Mesothelial cell of epicardium (in vitro differentiated cells): ENCODE measurements at places on chromosomes 1 and 21.

DNA sequence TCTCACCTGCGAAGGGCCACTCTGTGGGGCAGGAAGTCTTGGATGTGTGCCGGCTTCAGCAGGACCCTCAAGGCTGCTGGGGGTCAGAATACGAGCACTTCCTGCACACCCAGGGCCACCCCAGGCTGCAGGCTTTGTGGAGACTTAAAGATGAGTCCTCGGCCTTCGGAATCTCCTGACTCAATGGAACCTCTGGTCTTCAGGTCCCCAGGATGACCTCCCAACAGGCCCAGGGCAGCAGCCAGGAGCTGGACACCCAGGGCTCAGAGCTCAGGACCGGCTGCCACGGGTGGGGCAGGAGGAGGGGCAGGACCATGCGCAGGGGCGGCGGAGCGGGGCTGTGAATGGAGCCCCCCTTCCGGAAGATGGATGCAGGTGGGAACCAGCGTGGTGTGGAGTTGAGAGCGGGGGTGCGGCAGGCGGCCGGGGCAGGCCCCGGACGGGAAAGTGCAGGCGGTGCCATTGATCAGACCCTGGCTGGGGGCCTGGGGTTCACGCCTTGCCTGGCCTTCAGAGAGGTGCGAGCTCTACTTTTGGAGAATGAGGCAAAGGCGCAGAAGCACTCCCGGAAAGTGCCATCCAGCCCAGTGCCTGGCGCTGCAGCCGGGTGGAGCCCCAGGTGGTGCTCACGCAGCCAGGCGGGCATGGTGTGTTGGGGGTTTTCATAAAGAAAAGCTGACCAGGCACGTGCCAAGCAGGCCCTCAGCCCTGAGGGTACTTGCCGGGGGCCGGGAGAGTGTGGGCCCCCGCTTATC is 10.4 kb downstream of the COL18A1 start:
- DNase-seq = no peak

- no peak for DNase-seq
Observed at GRCh38 chr1:93829061-93829460, 49.9 kb downstream of the DNTTIP2 start.

GRCh38 chr1:172754609-172755008 is 95.7 kb downstream of the FASLG start:
- DNase-seq = no peak

DNA sequence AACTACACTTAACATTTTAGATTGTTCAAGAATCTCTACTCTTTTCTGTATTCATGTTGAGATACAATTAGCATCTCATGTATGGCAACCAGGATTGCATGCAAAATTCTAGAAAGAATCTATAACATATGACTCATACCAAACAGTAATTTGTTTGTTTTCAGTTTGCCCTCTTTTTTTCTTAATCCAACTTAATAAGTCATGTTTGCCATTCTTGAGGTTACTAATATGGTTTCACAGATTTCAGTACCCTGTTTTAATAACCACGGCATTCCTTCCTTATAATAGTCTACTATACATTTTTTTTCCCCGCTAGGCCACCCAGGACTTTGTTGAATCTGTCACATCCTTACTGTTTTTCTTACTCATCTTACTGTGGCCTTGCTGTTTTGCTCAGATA is 140.8 kb downstream of the FMN2 start:
- no peak for DNase-seq

DNA sequence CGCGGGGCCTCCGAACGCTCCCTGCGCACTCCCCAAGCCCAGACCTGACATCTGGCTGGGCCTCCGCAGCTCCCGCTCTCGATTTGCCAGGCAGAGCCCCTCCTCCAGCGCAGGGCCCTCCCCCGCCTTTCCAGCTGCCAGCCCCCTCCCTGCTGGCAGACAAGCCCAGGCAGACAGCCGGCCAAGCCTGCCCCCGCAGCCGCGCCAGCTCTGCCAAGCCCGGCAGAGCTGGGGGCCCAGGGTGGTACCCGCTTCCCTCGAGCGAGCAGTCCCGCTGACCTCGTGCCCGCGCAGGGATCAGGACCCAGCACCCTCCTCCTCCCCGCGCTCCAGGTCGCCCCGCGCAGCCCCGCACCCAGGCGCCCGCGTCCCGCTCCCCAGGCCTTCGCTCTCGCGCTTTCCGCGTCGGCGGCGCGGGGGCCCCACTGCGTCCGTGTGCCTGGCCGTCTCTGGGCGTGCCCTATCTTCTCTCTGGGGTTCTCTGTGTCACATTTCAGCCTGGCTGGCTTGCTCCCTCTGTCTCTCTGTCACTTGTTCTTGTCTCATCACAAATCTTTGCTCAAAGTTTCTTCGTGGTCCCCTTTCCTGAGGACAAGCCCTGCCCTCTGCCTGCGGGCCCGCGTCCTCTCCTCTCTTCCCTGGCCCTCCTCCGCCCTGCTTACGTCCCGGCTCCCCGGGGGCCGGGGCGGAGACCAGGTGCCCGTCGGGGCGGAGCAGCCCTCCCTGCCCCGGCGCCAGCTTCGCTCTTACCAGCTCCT is 580 bp downstream of the INKA2 start:
- no peak for DNase-seq

- no peak for DNase-seq
Observed at GRCh38 chr1:11558871-11559590, 80.1 kb downstream of the DISP3 start.

DNA sequence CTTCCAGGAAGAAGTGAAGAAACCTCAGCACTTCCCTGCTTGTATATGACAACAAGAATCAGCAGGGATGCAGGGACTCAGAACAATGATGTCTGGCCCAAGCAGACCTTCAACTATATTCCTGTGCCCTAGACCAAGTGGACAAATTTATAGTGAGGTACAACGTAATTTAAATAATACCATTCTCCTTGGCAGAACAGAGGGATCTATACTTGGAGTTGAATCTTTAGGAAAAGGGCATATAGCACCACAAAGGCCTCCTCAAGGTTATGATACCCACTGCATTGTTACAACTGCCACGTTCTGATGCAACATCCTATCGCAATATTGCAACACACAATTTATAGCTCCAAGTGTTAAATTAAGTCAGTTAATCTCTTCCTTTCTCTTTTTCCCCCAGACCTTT is 29.1 kb upstream of the GFI1 start:
- DNase-seq = no peak

DNA sequence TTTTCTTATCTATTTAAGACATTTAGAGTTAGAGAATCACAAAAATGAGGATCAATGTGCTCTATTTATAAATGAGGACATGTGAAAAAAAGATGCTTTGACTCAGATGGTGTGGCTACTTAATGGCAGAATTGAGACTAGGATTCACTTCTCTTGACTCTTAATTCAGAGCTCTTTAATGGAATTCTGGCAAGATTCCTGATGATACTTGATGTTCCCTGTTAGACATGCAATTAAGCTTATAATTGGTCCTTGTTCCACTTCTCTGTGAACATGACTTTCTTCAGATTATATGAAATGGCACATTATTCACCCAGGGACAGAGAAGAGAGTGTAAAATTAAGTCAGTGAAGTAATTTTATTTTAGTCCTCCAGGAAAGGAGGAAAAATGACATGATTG is 165.3 kb downstream of the LRRC7 start:
- DNase-seq = no peak

- no peak for DNase-seq
Observed at GRCh38 chr1:79617777-79618176, 611.2 kb upstream of the ADGRL4 start.

GRCh38 chr1:230261928-230262650 is 164.0 kb downstream of the PGBD5 start:
- no peak for DNase-seq

DNA sequence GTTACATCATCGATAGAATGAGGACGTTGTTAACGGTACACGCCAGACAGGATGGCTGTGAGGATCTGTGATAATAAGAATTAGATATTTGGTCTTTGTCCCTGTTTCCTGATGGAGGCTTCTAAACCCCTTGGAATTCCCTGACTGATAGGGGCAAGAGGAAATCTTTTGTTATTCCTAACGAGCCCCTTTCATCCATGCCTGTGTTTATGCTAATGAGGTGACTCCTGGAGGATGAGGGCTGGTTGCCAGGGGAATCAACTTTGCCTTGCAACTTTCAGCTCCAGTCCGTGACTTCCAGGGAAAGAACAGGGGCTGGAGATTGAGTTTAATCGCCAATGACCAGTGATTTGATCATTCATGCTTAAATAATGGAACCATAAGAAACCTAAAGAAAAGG is 39.3 kb upstream of the NLRP3 start:
- no peak for DNase-seq

DNA sequence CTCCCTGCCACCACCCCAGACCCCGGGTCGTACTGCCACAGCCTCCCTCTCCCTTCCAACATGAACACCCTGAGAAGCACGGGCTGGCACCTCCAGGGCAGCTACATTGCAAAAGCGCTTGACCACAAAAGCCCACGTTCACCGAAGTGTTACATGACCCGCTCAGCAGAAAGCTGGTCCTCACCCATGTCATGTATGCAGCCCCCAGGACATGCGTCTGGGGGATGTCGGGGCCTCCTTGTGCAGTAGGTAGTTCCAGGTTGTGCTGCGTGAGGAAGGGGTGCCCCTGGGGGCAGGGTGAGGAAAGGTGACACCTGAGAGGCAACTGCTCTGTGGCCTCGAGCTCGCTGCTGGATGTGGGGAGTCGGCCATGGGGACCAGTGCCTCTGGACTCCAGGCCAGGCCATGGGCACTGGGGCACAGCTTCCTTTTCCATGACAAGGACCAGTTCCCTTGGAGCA is 102.0 kb upstream of the C1orf174 start:
- DNase-seq = no peak

DNA sequence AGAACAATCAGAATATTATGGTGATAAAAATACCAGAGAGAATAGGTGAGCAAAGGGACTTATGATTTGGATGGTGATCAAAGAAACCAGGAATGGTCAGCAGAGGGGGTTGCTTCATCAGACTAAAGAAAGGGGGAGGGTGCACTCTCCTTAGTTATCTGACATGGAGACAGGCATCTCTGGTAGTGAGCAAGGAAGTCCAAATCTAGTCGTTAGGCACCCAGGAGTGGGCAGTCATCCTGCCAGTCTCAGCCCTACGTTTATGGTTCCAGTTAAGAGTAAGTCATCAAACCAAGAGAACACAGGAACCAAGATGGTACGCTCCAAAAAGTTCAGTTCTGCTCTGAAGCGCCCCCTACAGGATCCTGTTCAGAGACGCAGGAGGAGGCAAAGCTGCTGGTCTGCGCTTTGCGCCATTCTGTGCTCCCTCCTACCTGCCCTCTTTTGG is 28.6 kb downstream of the EBNA1BP2 start:
- DNase-seq = no peak

DNA sequence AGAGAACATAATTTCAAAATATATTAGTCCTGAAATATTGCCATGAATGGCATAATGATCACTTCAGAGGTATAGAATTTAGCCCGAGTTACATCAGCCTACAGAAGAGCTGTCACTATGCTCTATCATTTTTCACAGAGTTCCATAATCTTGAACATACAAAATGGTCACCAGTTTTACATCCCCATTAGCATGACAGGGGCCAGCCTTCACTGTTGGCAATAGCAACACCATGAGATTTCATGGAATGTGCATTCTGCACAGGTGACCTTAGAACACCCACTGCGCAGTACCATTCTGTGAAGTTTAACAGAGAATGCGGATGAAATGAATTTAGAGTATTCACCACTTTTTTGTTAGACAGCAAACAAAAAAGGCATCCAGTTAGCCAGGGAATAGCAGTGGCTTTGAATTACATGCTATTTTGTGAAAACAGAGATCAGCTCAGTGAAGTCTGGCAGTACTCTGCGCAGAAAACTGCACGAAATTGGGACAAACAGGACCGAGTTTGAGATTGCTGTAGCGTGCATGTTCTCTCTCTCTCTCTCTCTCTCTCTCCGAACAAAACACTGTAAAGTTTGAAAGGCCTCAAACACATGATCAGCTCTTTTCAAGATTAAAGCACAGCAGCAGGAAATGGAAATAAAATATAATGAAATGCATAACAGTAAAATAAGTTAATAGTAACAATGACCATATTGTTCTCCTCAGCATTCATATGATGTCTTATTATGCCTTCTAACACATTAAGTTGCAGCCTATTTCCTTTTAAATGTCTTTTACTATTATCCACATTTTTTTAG is 349.3 kb downstream of the USH2A start:
- DNase-seq = no peak

DNA sequence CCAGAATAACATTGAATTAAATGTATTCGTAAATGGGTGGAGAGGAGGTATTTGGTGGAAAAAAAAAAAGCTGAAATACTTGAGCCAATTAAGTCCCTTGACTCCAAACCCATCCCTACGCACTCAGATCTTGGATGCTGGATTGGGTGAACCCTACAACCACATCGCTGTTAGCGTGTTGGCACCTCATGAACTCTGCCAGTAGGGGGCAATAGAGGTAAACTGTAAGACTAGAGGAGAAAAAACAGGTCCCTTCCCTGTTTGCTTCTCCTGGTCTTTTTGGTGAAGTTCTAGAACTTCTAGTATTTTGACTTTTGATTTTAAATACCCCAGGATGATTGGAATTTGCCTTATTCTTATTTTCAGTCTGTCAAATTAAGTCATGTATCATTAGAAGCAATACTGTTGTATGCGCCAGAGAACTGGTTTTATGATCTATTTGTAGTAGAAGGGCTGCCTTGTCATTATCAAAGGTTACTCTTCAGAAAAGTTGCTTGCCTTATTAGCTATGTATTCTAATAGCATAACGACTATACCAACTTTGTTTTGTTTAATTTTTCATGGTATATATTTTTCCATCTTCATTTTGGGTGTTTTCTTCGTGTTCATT is 1.9 kb upstream of the OR13G1 start:
- no peak for DNase-seq

GRCh38 chr1:99784143-99784542 is 17.7 kb upstream of the FRRS1 start:
- no peak for DNase-seq

DNA sequence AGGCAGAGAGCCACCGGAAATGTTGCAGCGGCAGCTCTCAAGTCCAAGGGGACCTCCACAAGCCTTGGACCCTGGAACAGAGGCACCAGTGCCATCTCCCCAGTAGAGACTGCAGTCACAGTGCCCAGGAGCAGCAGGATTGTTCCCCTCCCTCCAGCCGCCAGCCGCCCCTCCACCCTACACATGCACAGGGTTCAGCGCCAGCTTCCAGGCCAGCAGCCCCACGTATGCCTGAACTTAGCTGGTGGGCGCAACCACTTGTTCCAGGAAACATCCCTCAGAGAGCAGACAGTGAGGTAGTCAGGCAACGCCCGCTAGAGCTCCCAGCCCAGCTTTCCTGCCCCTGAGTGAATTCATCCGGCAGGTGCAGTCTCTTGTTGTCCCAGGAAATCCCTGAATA is 1098.1 kb upstream of the NCAM2 start:
- DNase-seq = no peak
